ENCODE measurements at places on chromosomes 16 and 17.

- DNase-seq, result no peak
These were observed 4.8 kb downstream of the RPA1 start for GRCh38 chr17:1834380-1835149.

- DNase-seq, result no peak
These were observed 5.1 kb downstream of the ZNRF1 start for GRCh38 chr16:75003931-75004330.

DNA sequence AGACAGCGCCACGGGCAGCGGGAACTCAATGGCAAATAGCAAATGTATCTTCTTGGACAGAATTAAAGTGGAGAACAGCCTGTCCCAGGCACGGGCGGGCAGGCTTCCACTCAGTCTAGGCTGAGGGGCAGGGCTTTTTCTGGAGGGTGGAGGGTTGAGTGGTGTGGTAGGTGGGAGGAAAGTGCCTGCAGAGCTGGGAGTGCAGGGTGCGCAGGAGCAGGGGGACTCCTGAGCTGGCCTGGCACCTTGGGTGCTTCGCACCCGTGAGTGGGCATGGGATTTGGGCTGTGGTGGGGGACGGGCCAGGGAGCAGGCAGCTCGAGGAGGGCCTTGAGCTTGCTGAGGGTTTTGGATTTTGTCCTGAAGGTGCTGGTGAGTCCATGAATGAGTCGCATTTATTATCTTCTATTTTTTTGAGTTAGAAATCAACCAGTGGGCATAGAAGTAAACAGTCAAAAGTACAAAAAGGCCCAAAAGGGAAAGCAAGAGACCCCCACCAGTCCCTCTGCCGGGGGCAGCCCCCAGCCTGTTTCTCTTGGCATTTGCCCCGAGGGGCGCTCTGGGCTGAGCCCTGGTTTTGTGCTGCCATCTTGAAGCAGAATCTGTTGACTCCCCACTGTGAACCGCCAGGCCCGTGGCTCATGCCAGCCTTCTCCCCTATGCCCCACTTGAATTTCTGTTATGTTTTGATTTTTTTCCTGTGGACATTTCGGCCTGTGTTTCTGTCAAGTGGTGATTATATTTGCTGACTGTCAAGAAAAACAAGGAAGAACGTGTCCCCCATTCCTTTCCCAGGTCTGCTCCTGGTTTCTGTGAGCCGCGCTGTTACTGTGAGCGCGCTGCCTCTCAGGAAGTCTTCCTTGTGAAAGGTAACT lies 8.2 kb downstream of the ADORA2B start:
- no peak for DNase-seq

- no peak for DNase-seq
These were observed 308 bp downstream of the GTF3C1 start for GRCh38 chr16:27549464-27549745.

DNA sequence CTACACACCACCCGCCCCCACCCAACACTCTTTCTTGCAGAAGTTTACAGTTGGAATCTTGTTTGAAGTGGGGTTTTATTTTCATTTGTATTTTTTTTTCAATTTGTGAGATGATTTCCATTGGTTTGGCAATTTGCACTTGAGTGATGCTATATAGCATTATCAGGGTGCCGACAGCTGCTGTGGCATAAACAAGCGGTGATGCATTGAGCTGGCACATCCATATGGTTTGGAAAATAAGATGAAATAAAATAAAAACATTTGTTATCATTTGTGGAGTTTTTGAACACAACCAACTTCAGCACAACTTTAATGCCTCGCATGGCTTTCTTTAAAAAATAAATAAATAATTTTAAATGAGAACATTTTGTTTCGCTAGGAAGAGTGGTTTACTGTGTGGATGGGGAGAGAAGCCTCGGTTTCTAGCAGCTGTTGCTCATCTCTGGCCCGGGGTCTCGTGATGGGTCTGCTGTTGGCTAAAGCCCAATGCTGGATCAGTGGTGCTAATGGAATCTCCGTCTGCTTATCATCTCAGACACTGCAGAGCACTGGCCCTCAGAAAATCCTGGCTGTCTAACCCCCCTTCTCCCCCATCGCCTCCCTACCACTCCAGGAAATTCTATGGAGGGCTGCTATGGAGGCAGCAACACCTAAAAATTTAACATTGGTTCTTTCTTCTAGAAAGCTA lies 192.3 kb upstream of the MAF start:
- DNase-seq, result no peak

DNA sequence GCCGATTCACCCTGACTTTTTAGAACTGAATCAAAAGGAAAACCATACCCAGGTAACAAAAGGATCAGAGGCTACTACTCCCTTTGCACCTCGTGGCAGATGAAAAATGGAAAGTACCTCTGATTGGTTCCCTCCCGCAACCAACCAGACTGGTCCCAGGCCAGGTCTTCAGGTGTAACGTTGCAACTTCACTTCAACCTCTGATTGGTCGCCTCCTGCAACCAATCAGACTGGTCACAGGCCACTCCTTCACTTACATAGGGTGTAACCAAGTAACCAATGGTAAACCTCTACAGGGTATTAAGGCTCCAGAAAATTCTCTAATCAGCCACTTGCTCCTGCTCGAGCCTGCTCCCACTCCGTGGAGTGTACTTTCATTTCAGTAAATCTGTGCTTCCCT lies 89.4 kb downstream of the ADCY9 start:
- no peak for DNase-seq

GRCh38 chr16:87416826-87417527 lies 24.8 kb downstream of the MAP1LC3B start:
- DNase-seq, result no peak

- DNase-seq, result no peak
These were observed 3.2 kb downstream of the CACNG5 start for GRCh38 chr17:66837885-66838665.

GRCh38 chr16:19172098-19172780 lies 4.2 kb downstream of the SYT17 start:
- DNase-seq, result no peak

DNA sequence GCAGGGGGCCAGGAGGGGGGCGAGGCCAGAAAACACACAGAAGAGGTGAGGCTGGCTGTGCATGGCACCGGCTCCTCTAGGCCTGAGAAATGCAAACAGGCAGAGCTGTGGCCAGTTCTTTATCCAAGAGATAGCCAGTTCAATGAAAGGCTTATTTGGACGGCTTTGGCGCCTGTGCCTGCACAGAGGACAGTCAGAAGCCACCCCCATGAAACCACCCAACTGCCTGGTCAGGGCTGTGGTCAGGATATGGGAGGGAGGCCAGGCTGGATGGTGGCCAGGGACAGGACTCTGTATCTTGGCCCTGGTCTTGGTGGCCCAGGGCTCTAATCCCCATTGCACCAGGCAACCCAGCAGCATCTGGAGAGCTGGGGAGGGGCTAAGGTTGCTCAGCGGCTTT lies 24.5 kb upstream of the GPRC5C start:
- DNase-seq, result no peak

DNA sequence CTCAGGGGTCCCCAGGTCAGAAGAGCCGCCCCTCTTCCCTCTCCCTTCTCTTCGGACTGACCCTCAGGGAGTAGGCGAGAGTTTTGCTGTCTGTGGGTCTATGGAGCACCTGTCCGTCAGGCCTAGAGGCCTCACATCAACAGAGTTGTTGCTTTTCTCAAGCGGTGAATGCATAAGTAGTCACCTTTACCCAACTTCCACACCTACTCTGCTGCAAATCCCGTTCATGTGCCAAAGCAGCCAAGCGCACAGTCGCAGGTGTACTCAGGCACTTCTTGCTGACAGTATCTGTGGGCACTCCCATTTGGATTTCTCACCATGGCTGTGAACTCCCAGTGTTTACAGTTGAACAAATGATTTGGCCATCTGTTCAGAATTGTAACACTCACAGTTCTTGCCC lies 4.0 kb upstream of the FA2H start:
- no peak for DNase-seq

DNA sequence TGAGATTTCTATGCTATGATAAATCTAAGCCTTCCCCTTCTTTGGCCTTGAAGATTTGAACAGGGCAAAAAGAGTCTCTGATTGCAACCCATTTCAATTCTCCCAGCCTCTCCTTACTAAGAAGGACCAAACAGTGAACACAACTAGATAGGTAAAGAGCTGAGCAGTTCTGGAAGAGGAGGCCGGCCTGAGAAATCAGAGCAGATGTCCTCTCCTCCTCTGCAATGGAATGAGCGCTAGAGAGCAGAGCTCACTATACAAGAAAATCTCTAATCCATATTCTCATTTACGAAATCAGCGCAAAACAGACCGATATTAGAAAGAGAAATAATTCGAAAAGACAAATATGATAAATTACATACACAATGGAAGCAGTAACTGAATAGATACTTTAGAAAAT lies 124.2 kb downstream of the CDK5R1 start:
- DNase-seq, result no peak

GRCh38 chr17:54992797-54993639 lies 24.5 kb downstream of the STXBP4 start:
- no peak for DNase-seq

- peak; percentile 15 for DNase-seq
These were observed 31.1 kb upstream of the JPH3 start for GRCh38 chr16:87570938-87571867.

DNA sequence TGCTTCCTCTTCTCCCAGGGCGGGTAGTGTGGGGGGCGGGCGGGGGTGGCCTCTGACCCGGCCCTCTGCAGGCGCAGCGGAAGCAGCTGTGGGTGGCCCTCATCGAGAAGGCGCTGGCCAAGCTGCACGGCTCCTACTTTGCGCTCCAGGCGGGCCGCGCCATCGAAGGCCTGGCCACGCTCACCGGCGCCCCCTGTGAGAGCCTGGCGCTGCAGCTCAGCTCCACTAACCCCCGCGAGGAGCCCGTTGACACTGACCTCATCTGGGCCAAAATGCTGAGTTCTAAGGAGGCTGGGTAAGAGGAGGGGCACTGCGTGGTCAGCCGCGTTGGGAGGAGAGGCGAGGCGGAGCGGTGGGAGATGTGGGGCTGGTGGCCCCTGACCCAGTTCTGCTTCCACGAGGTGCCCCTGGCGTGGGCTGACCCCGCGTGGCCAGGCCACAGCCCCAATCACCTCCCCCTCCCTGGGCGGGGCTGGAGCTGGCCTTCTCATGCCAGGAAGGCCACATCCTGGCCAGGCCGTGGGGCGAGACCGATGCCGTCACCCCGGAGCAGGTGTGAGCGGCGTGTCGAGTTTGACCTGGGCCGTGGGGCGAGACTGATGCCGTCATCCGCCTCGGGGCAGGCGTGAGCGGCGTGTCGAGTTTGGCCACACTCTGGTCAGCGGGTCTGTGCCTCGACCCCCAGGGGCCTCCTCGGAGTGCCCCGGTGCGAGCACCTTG lies 10.5 kb upstream of the PRR35 start:
- DNase-seq, result no peak

GRCh38 chr17:79338152-79338551 lies 263.5 kb downstream of the ENGASE start:
- no peak for DNase-seq

DNA sequence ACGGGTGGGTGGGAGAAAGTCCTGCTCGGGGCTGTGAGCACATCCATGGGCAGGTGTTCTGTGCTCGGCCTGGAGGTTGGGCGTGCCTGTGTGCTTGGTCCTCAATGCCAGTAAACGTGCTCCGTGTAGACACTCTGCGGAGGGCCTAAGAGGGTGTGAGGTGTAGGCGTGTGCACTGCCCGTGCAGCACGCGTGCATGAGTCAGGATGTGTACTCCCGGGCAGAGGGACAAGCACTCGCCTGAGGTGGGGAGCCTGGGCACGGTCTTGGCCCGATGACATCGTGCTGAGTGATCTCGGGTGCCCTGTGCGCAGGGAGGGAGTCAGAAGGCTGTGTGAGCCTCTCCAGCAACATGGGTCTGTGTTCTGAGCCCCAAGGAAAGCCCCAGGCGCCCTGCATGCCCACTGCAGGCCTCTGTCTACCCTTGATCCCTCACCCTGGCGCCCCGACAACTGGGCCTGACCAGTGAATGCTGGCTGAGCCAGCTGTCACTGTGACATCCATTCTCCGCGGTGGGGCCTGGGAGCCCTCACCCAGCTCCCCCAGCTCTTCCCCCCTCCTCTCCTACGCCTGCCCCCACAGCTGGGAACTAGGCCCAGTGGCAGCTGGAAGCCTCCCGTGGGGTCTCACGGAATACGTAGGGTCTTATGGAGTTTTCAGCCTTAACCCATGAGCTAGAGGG lies 23.5 kb upstream of the NXPH3 start:
- no peak for DNase-seq

DNA sequence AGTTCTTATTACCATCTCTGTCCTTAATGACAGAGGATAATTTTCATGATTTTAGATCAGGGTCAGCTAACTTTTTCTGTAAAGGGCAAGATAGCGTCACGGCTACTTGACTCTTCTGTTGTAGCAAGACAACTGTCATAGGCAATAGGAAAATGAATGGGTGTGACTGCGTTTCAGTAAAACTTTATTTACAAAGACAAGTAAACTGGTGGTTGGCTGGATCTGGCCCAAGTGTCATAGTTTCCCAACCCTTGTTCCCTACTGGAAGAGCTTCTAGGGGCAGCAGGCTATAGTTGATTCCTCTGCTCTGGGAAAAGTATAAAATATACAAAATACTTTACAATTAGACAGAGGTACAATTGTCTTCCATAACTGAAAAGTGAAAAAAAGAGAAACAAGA lies 50.6 kb upstream of the VPS4A start:
- DNase-seq, result no peak

DNA sequence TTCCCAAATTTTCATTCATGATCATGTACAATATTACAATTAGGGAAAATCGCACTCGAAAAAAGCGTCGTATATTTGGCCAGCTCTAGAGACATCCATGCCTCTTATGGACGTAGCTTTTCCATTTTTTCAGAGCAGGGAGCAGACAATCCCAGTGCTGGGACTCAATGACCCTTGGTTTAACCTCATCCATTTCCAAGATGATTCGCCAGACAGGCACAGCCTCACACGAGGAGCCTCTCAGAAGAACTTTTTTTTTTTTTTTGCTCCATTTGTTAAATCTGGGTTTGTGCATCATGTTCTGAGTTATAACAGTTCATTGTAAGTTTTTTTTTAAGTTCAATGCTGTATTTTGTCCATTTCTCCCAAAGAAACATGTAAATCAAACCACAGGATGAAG lies 92.1 kb downstream of the ZDHHC7 start:
- DNase-seq, result no peak

GRCh38 chr17:66281661-66282369 lies 20.6 kb upstream of the PRKCA start:
- DNase-seq, result no peak

DNA sequence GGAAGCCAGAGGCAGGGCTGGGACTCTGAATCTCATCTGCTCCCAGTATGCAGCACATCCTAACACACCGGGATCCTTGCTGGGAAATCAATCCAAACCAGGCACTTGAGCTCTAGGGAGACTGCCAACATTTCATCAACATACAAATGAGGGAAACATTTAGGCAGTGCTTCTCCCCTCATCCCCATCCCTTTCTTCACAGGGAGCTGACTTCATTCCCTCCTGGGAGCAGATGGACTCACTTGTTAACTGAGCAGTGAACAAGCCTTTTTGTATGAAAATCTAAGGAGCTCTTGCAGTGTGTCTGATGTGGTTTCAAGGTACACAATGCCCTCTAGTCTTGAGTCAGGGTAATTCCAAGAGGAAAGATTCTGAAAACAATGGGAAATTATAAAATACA lies 96.3 kb downstream of the TMEM114 start:
- no peak for DNase-seq

- no peak for DNase-seq
These were observed 154.1 kb upstream of the PLCG2 start for GRCh38 chr16:81624760-81625543.
